Left ventricle myocardium inferior (tissue), 1 donor: ENCODE measurements at places on chromosomes 11 and 22. TPM values are rescaled to one million over a fixed set of nuclear protein-coding genes. Genes with fewer than 3 reads are reported as not detected.

MTNR1B gene
- not detected for total RNA-seq

DNA sequence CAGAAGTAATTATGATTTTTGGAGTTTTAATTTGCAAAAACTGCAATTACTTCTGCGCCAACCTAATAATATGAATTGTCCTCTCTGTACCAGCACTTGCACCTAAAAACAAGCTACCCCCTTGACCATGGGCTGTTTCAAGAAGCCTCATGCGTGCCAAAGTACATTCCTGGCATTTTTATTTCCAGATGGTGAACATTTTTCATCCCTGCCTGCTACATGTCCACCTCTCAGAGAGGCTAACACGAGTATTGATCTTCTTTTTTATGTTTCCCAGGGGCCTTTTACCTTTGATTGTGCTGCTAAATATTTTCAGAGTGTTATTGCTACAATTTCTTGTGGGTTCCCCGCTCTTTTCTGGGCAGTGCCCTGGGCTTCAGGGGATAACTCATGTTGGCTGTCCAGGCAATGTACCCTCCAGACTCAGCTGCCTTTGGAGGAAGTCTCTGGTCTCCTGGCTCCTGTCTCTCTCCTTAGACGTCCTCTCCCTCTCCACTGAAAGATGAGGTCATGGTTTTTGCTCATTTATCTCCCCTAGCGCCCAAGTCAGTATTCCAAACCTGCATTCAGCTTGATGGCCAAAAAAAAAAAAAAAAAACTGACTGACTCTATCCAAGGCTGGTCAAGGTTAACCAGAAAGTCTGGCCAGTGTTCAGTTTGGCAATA lies 86.2 kb upstream of the ASPHD2 start:
- no peaks in the 10 kb centered on the region for H3K36me3 ChIP-seq
- H3K27ac ChIP-seq = no peak overlapping the region
- peaks cover 91% of the 10 kb centered on the region for H3K27me3 ChIP-seq

MAP4K2 gene
- 7.5 TPM for total RNA-seq

RRAS2 gene
- 45.3 TPM for total RNA-seq

PKP3 gene
- 0.52 TPM for total RNA-seq

DNA sequence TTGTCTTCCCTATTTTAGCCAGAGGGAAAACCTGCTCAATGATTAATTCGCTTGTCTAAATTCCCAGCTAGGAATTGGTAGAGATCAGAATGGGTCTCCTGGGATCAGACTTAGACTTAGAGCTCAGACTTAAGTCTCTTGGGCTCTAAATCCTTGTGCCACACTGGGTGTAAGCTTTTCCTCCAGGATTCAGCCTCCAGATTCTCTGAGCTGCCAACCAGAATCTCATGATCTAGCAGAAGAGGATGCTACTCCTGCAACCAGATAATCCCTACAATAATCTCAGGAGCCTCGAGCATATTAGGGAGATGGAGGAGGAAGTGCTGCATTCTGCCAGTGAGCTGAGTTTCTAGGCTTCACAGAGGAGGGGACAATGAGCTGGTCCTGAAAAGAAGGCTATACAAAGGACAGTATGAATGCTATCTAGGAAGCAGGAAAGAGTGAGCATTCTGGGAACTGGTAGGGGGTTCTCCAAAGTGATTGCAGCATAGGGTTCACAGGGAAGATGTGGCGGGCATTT lies 211.6 kb upstream of the SESN3 start:
- H3K27ac ChIP-seq = no peak overlapping the region
- H3K36me3 ChIP-seq = no peaks in the 10 kb centered on the region
- no peak overlapping the region for H3K4me3 ChIP-seq
- DNase-seq = no peak
- no peaks in the 10 kb centered on the region for H3K27me3 ChIP-seq

GRCh38 chr22:20426259-20426615 lies 11.4 kb downstream of the SCARF2 start:
- H3K27me3 ChIP-seq = peaks cover 12% of the 10 kb centered on the region
- peaks cover 14% of the 10 kb centered on the region for H3K36me3 ChIP-seq
- no peak overlapping the region for H3K27ac ChIP-seq
- H3K4me3 ChIP-seq = peak overlapping the region; percentile 53
- peaks cover 55% of the 10 kb centered on the region for H3K4me1 ChIP-seq
- no peak for DNase-seq

DNA sequence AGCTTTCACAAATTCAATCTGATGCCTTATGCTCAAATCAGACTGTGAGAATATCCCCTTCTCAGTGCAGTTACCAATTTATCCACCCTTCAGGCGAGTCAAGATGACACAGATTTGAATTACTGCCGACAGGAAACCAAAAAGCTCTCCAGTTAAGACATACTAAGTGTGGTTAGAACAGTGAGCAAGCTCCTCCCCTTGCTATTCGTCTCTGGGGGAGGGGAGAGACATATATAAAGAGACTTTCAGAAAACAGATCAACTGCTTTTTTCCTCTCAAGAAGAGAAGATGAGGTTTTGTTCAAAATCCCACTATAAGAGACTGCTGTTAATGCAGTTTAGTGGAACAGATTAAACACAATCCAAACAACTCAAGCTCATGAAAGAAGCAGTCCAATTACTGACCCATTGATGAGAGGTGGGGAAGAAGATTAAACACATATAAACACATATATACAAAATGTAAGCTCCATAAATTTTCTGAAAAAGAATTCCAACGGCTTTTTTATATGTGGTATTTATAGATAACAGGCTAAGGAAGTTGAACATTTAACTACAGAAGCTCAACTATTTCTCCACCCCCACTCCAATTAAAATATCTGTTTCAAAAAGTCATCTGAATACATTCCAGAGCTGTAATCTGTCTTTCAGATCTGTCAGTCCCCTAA lies 102.7 kb downstream of the MRTFA start:
- no peak for DNase-seq
- H3K36me3 ChIP-seq = no peaks in the 10 kb centered on the region
- peak overlapping the region; percentile 52 for H3K27ac ChIP-seq

DNA sequence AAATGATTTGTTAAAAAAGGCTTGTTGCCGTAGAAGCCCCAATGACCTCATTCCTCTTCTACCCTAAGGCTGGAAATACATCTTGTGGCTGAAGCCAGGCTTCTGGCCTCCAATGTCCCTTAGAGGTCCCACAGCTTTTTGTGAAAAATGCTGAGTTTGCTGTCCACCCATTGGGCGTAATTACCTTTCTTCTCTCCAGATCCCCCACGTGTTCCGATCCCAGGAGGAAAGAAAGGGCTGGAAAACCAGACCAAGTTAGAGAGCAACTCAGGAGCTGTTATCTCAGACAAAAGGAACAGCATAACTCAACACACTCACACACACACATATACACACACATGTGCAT lies 154.2 kb downstream of the MIAT start:
- H3K36me3 ChIP-seq = no peaks in the 10 kb centered on the region
- H3K27ac ChIP-seq = peak overlapping the region; percentile 9

- no peak overlapping the region for H3K4me3 ChIP-seq
- peaks cover 89% of the 10 kb centered on the region for H3K27me3 ChIP-seq
- no peaks in the 10 kb centered on the region for H3K4me1 ChIP-seq
- no peak overlapping the region for H3K27ac ChIP-seq
Observed at GRCh38 chr22:47374273-47374771, 611.9 kb downstream of the TBC1D22A start.

DNA sequence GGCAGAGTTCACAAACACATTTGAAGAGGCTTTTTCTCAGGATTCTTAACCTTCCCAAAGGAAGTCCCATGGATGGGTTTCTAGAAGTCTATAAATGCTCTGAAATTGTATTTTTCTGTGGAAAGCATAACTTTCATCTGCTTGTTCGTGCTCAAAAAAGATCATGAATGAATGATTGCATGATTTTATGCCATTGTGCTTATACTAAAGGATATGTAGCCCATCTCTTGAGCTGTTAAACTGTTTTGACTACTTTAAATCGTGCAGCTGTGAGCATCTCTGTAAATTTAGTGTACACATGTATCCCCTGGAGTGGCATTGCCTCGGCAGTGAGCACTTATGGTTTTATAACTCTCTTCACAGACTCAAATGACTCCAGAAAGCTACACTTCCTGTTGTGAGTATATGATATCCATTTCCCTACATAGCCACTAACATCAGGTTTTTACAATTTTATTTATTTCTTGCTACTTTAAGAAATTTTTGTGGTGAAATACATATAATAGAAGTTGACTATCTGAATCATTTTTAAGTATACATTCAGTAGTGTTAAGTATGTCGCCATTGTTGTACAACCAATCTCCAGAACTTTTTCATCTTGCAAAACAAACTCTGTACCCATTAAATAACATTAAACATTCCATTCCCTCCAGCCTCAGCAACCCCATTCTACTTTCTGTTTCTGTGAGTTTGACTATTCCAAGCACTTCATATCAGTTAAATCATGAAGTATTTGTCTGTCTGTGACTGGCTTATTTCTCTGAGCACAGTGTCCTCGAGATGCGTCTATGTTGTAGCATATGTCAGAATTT lies 8.0 kb downstream of the NEAT1 start:
- H3K36me3 ChIP-seq = peaks cover 75% of the 10 kb centered on the region
- DNase-seq = no peak
- peak overlapping the region; percentile 80 for H3K4me3 ChIP-seq
- H3K27me3 ChIP-seq = no peaks in the 10 kb centered on the region
- peak overlapping the region; percentile 100 for H3K27ac ChIP-seq
- H3K4me1 ChIP-seq = peaks cover 97% of the 10 kb centered on the region

GRCh38 chr11:72257570-72257969 lies 13.6 kb upstream of the PHOX2A start:
- H3K27me3 ChIP-seq = peaks cover 45% of the 10 kb centered on the region
- no peak overlapping the region for H3K4me3 ChIP-seq
- H3K36me3 ChIP-seq = no peaks in the 10 kb centered on the region
- H3K4me1 ChIP-seq = no peaks in the 10 kb centered on the region
- no peak for DNase-seq

DNA sequence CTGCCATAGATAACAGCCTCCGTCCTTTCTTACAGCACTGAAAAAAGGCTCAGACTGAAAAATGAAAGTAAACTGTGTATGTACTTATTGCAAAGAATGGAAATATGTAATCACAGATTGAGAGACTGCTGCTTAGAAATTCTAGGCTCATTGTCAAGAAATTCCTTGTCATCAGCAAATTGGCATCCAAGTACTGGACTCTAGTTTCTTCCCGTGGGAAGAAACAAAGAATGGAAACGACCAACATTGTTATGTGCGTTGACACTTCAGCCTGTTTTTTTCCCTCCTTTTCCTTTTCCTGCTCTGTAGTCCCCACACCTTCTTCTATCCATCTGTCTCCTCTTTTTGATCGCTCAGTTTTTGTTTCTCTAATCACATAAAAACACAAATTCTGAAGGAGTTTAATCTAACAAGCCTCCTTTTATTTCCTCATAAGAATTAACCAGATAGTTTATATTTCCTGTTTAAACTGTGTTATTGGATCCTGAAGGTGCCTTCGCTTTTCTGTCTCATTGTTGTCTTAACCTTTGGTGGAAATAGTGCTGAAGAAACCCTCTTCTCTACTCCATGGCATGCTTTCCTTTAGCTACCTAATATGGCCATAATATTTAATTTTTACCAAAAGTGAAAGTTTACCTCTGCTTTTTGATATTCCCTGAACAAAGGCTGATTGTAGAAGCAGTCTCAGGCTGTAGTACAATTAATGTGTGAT lies 20.0 kb upstream of the CASP12 start:
- peaks cover 16% of the 10 kb centered on the region for H3K4me1 ChIP-seq
- no peaks in the 10 kb centered on the region for H3K36me3 ChIP-seq
- DNase-seq = no peak
- peak overlapping the region; percentile 59 for H3K4me3 ChIP-seq
- peak overlapping the region; percentile 70 for H3K27ac ChIP-seq

- H3K4me3 ChIP-seq = peak overlapping the region; percentile 99
- H3K36me3 ChIP-seq = no peaks in the 10 kb centered on the region
- no peaks in the 10 kb centered on the region for H3K27me3 ChIP-seq
- DNase-seq = no peak
Observed at GRCh38 chr22:46761017-46761416, 1.4 kb upstream of the TBC1D22A start.

DNA sequence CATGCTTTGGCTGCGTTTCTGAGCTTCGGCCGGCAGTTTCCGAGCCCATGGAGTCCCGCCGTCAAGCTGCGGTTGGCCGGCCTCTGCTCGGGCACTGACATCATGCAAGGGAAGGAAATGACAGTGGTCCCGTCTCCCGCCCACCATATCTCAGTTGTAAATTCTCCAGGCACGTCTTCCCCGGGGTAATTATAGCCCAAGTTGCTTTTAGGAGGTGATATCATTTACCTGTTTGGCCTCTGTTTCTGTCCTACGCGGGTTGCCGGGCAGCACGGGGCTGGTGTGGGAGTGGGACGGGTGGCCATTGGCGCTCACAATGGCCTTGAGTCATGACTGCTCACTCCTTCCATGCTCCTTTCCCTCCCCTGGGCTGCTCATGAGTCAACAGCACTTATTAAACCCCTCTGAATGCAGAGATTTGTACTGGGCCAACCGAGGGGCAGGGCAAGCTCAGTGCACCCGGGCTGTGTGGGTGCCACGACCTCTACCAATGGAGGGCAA lies 4.2 kb upstream of the ANO1 start:
- H3K4me3 ChIP-seq = no peak overlapping the region
- peaks cover 96% of the 10 kb centered on the region for H3K27me3 ChIP-seq
- DNase-seq = no peak

- peaks cover 8% of the 10 kb centered on the region for H3K36me3 ChIP-seq
- no peak overlapping the region for H3K4me3 ChIP-seq
- no peaks in the 10 kb centered on the region for H3K27me3 ChIP-seq
- peaks cover 88% of the 10 kb centered on the region for H3K4me1 ChIP-seq
- peak overlapping the region; percentile 92 for H3K27ac ChIP-seq
Observed at GRCh38 chr11:111731821-111732220, 34.4 kb downstream of the PPP2R1B start.

OR8D1 gene
- not detected for total RNA-seq

IL17REL gene
- total RNA-seq = not detected

NEFH gene
- 0.16 TPM for total RNA-seq

- no peaks in the 10 kb centered on the region for H3K27me3 ChIP-seq
- H3K4me1 ChIP-seq = peaks cover 30% of the 10 kb centered on the region
- no peak for DNase-seq
Observed at GRCh38 chr11:9625162-9625561, 38.7 kb upstream of the SWAP70 start.

- H3K27me3 ChIP-seq = peaks cover 63% of the 10 kb centered on the region
- H3K4me3 ChIP-seq = peak overlapping the region; percentile 75
- H3K27ac ChIP-seq = peak overlapping the region; percentile 54
- H3K36me3 ChIP-seq = no peaks in the 10 kb centered on the region
- no peak for DNase-seq
Observed at GRCh38 chr11:27699242-27699925, 871 bp downstream of the BDNF start.
